Cortex of kidney (tissue), 1 donor: ENCODE measurements at places on chromosomes 7 and 10.

- no peak for DNase-seq
Observed at GRCh38 chr10:60777696-60778213, 523 bp upstream of the CDK1 start.

DNA sequence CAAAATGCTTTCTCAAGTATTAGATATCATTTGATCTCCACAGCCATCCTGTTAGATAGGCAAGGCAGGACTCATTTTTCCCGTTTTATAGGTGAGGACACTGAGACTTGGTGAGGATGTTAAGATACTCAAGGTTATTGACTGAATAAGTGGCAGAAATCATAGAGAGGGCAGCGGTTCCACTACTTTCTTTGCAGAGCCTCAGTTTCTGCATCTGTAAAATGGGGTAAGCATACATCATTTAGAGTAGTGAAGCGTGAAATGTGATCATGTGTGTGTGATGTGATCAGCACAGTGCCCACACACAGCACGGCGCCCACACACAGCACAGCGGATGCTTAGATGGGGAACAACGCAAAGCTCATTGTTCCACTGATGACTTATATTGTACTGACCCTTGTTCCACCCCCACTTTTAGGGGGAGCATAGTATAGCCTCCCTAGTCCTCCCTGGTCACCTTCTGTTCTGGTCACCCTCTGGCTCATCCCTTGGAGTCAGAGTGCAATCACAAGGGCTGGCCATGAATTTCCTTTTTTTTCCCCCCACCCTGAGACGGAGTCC is 10.5 kb downstream of the UBTD1 start:
- no peak for DNase-seq

DNA sequence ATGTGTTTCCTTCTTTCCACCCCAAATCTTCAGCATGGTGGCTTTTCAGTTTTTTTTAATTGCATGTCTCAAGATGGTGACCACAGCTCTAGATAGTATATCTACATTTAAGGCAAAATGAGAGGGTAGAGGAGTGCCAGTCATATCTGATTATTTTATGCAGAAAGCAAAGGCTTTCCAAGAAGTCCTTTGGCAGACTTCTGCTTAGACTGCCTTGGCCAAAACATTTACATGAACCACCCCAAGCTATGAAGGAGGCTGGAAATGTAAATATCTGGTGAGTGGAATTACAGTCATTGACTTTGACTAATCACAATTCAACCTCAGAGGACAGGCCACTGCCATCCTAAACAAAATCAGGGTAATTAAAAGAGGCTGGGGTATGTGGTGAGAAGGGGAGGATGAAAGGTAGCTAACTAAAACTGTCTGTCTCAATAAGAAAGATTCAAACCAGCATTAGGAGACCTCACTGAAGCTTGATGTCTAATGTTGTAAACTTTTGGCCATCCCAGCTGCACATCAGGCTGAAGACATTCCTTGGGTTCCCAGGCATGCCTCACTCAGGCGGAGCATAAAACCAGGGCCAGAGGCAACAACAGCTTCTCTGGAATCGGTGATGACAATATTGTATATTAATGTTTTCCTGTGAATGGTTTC is 53.4 kb downstream of the PPP1R3C start:
- no peak for DNase-seq

DNA sequence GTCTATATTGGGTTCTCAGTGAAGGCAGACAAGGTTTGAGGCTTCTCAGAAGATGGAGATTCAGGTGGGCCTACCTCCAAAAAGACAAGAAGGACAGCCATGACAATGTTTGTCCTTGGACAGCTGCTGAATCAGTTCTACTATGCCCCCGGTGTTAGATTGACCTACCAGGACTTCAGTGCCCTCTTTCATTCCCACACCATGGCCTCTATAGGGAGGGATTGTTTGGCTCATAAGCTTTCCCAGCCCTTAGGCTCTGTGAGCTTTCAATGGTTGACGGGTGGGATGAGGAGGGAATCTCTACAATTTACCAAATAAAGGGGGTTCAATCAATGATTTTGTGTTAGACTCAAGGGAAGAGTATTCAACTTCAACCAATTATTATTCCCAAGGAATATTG is 23.4 kb upstream of the RAPGEF5 start:
- DNase-seq, result no peak

DNA sequence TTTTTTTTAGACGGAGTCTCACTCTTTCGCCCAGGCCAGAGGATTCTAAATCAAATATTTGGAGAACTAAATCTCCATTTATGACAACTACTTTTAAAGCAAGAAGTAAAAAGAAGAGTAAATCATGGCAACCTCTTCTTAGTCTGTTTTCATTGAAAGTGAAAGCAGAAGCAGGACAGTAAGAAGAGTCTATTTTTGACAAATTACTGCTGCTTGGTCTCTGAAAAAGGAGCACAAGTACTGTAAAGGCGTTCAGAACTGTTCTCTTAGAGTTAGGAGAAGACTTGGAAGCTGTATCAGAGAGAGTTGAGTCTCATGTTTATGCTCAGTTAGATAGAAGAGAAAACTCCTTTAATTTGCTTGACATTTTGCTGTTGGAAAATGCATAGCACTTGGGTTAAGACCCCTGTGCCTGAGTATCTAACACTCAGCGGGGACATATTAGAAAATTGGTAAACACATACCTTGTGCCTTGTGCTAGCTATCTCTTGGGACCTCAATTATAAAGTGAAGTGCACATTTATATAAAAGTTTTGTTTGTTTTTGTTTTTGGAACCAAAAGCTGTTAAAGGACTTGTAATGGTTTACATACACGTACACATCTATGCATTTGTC is 433.0 kb downstream of the ANKRD7 start:
- no peak for DNase-seq

GRCh38 chr10:44576702-44577191 is 191.8 kb upstream of the CXCL12 start:
- DNase-seq, result no peak

DNA sequence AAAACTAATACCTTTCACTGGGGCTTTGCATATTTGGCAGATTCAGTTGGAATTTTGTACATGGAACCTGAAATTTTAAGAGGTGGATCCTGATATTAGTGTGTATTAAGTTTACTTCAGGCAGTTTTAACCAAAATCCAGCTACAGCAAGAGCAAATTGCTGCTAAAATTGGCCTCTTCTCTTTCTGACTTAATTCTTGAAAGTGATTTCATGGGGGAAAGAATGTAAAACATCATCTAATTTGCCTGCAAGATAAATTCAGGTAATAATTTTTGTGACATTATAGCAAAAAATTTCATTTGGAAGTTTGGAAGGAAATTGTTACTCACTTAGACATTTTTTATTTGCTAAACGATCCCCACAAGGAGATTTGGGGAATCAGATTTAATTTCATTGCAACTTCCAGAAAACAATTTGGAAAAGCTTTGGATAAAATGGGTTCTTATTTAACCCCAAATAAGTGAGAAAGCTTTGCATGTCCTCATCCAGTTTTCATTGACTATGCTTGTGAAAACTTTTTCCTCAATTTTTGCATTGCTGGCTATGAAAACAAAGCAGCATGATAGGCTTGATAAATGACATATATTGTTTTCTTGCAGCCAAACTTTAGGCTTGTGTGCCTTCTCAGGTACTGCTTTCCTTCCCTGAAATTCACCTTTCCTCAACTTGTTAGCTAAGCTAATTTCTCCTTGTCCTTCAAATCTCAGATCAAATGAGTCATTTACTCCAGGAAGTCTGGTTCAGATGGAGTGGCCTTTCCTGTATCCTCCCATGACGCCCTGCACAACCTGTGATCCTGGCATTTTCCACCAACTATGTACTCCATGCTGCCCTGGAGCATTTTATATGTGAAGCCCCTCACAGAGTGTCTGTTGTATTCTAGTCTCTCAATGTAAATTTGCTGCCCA is 27.4 kb upstream of the ZNF438 start:
- DNase-seq, result no peak

GRCh38 chr10:64463406-64463805 is 942.2 kb downstream of the REEP3 start:
- DNase-seq, result no peak

GRCh38 chr10:71878327-71879034 is 27.4 kb upstream of the PSAP start:
- DNase-seq, result no peak

GRCh38 chr10:75403144-75403938 is 1.8 kb upstream of the ZNF503 start:
- no peak for DNase-seq

DNA sequence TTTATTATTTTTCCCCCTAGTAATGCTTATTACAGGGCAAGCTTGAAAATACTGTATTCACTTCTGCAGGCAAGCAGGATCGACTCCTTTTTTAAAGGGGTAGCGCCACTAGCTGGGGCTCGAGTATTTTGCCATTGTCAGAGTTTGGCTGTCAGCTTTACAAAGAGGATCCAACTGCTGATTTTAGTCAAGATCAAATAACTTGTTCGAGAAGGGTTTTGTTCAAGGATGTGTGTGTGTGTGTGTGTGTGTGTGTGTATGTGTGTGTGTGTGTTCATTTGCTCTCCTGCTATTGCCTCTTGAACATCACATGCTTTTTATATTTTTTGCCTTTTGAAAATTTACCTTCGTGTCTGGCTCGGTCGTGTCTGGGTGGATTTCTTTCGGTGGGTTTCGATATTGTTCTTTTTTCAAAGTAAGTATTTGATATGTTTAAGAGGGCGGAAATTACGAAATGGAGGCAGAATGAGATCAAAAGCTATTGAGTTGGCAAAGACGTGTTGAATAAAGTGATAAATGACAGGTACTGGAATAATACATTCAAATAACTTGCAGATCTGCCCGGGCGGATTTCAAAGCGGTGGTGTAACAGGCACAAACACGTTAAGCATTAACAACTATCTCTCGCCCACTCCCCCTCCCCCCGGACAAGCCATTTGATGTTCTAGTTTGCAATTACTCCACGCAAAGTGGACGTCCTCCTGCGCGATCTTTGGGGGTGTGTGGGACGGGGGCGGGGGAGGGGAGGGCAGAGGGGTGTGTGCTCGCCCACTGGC is 1.1 kb downstream of the ARID5B start:
- no peak for DNase-seq

GRCh38 chr7:138105221-138105620 is 29.0 kb downstream of the AKR1D1 start:
- no peak for DNase-seq

- no peak for DNase-seq
Observed at GRCh38 chr7:117567781-117568180, 88.0 kb downstream of the CFTR start.

DNA sequence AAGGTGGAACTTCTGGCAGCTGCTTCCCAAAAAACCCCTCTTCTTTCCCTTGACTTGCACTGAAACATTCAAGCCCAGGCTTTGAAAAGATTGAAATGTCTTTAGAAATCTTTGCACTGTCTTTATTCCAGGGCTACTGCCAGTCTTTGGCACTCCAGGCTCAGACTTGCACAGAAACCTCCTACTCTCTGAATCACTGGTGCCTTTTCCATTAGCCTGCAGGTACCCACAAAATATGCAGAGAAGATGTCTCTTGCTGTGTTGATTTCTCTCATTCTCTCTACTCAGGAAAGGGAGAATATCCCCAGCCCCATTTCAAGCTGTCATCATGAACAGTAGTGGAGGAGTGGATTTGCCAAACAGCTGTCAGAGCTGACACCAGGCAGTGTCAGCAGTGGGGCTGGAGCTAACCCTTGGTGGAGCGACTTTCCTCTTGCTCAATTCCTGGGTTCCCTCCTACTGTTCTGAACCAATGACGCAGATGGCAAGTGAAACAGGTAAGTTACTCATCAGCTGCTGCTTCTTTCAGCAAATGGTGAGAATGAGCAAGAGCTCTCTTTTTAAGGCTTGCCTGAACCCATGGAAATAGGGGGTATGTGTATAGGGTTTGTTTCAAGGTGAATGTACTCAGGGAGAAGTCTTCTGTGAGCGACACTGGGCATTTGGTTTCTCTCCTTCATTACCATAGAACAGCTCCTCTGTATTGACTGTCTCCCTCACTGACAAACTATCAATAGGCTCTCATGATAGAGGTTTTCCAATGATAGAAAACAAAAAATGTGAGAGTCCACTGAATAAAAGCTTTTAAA is 362.4 kb downstream of the ADRA2A start:
- DNase-seq, result no peak

DNA sequence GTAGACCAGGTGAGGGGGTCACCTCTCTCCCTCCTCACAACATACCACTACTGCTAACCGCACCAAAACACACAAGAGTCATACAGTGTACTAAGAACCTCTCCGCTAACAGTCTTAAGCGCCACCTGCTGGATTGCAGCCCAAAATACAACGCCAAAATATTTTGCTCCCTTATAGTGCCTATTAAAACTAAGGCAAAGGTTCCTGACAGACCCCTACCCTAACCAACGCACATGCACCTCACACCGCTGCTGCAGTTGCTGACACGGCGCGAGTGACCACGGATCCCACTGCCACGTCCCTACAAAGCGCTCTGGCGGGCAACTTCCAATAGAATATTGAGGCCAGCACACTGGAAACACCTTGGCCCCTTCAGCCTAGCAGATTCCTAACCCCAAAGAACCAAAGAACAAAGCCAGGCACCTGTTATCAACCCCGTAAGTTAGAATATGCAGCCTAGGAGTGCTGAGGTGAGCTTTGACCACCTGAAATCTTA is 563.6 kb upstream of the SEMA3D start:
- no peak for DNase-seq

DNA sequence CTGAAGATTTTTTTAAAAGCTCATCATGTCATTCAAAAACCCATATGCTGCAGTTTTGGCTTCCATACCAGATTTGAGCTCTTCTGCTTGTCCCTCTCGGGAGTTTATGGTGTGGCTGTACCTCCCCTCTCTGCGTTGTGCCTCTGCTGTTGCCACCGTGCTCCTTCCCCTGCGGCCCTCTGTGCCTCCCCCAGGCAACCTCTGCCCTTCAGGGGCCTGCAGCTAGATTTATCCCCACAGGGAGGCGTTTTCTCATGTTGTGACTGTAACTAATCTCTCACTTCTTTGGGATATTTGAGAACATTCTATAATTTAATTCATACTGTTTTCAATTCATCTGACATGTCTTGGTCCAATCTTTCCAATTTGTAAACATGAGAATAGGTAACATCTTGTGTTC is 52.7 kb downstream of the TASOR2 start:
- DNase-seq, result no peak

GRCh38 chr7:151252961-151253711 is 4.6 kb upstream of the SMARCD3 start:
- DNase-seq, result no peak

- DNase-seq, result no peak
Observed at GRCh38 chr10:28411648-28412047, 108.8 kb upstream of the MPP7 start.

GRCh38 chr7:126803990-126804389 is 448.8 kb downstream of the GRM8 start:
- DNase-seq, result no peak
